Fibroblast of pulmonary artery (primary cell): ENCODE measurements at places on chromosomes 7 and 10.

- DNase-seq: no peak
These were observed 178.1 kb downstream of the AVL9 start for GRCh38 chr7:32673275-32673983.

- peak; percentile 70 for DNase-seq
These were observed 23.2 kb upstream of the AOAH start for GRCh38 chr7:36747280-36748016.

DNA sequence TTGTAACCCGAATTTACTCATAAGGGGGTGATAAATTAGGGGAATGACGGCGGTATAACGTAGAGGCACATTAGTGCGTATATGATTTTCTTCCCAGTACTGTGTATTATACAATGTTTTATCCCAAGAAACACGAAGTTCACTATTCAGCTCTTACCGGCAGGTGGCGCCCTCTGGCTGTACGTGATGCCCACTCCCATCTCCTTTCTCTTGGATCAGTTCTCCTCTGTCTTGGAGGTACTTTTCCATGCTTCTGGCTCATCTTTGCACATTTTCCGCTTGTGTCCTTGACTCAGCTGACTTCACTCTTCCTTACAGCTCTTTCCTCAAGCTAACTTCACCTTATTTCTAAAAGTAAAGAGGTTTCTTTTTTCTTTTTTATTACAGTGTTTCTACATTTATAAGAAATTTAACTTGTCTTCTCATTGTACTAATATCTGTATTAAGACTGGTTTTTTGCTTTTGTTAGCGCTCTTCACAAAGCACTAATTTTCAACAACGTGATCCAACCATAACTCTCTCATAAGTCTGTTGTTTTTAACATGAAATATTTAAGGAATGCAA is 21.3 kb downstream of the TMEM176B start:
- DNase-seq: peak; percentile 73

DNA sequence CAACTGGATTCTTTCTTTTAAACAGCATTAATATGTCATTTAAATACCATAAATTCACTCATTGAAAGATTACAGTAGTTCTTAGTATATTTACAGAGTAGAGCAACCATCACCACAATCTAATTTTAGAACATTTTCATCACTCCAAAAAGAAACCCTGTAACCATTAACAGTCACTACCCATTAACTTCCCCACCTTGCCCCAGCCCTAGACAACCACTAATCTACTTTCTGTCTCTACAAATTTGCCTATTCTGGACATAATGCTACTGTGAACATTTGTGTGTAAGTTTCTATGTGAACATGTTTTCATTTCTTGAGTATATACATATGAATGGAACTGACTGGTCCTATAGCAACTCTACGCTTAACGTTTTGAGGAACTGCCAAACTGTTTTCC is 42.4 kb downstream of the P4HA1 start:
- DNase-seq: no peak

DNA sequence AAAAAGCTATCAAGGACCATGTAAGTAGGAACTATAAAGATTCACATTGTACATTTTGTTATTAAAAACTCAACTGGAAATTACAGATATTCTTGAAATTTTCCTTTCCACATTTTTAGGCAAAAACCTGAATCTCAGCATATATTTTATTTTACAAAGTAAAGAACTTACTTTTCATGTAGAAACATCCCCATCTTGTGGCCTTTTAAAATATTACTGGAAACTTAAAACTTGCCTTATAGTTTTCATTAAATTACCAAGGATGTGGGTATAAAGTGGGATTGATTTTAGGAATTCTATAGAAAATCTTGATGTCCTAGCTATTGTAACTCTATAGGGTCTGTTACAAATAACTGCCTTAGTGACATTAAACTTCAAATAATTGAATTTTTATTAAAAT is 10.6 kb downstream of the DBF4 start:
- peak; percentile 72 for DNase-seq

DNA sequence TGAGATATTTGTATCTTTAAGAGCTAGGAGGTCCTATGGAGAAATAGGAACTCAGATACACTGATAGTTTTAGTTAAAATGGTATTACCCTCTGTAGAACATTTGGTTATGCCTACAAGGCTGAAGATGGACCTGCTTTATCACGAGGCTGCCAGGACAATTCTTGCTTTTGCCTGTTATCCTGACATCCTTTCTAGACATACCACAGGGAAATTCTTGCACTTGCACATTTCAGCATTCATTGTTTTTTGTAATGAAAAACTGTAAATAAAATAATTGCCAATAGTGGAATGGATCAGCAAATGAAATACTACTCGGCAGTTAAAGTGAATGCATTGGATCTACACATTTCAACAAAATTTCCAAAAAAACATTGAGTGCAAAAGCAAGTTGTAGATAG is 9.7 kb downstream of the COL28A1 start:
- no peak for DNase-seq

DNA sequence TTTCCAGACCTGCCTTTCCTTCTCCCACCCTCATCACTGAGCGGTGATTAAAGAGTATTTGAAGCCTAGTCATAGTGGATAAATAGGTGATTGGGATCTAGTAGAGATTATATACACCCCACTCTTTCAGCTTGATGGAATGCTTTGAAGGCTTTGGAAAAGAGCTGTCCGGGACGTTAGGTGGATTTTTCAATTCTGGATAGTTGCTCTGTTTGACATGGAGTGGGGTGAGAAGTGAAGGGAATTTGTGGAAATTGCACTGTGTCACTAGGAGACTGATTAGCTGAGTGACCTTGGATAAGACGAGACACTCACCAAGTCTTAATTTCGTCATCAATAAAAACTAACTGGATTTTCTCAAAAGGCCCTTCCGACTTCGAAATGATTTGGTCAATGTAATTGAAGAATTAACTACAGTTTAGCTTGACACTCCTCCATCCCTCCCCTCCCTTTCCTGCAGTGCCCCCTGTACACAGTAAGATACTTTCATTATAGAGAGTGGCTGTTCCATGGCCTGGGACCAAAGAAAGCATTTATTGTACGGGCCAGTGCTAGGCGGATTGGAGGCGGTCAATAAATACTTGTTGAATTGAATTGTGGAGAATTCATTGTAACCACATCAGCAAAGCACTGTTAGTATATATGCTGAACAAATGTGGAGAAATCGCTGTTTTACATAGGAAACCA is 962 bp downstream of the ZKSCAN1 start:
- no peak for DNase-seq

DNA sequence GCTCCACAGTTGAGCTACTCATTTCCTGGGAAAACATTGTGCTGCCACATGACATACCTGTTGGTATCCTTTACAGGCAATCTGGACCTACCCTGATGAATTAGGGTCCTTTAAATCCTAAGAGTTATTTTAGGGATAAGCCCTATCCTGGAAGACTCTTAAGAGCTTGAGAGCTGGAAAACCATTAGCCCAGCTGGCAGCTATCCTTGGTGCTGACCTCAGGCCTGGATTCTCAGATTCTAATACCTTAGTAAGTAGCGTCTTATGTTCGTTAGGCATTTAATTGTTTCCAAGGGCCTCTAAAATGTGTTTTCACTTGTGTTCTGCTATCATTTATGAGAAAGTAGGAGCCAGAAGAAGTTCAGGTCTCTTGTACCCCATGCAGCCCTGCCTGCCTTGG is 93.0 kb upstream of the SORCS3 start:
- DNase-seq: peak; percentile 36

DNA sequence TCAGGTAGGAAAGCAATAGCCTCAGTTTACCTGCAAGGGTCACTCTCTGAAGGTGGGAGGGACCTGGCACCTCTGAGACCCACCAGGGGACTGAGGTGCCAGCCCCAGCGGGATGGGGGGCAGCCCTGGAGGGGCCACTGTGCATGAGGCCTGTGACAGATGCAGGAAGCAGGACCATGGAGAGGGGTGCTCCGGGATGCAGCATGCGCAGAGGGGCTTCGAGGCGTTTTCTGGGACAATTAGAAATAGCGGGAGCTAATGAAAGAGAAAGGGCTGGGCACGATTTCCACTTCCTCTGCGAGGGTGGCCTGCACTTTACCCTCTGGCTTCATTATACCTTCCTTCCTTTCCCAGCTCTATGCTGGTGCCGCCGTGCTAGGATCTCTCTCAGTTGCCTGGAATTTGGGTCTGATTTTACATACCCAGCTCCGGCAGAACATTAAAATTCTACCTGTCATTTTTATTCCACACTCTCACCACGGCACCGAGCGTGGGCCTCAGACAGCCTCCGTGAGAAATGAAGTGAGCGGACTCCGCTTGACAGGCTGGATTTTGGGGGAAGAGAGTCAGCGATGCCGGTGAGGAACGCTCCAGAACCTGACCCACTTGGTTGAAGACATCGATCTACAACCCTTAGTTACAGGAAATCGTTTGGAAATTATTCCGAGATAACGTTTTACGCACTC is 333.9 kb upstream of the PFKP start:
- DNase-seq: no peak

DNA sequence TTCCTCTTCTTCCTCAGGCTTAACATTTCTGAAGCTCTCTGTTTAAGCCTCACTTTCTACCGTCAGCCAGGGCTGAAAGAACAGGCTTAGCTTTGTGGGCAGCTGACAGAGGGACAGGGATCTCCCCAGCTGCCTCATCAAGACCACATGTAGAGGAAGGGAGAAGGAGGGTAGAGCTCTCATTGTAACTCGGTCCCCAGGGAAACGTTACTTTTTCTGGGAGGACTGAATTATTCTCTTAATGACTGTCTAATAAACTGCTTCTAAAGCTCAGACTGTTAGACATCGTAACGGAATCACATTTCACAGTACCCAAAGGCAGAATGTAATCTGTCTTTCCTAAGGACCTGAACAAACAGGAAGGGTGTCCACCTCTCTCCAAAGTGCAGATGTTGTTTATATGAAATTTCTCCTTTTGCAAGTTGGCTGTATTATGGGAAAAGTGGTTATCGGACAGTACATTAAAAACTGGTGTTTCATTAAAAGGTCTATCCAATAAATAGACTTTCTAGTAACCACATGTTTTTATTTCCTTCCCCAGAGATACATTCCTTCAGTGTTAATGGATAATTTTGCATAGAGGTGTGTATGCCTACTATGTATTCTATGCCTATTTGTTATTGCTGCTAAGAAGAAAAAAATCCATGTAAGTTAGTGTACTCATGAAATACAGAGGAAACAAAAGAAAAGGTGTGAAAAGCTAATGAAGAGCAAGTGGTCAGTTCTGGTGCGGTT is 144.2 kb downstream of the CTTNBP2 start:
- DNase-seq: no peak

DNA sequence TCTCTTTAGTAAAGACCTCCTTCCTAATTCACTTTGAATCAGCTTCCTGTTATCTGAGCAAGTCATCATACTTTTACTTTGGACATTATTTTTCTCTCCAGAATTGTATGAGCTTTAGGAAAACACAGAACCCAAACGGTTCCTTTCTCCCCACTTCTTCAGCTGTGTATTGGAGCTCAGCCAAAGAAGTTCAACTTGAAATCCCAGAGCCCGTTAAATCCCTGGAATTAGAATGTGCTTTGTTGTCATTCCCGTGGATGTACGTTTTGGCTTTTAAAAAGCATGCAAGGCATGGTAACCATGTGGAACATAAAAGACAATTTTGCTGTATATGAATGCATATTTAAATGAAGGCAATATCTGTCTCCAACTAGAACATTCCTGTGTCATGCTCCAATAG is 46.6 kb downstream of the AGMO start:
- DNase-seq: peak; percentile 16

GRCh38 chr10:73167458-73167782 is 388 bp downstream of the ECD start:
- no peak for DNase-seq

GRCh38 chr7:2701832-2702593 is 14.0 kb downstream of the AMZ1 start:
- DNase-seq: peak; percentile 55

- DNase-seq: no peak
These were observed 1.1 kb upstream of the TNKS2 start for GRCh38 chr10:91797048-91797690.

DNA sequence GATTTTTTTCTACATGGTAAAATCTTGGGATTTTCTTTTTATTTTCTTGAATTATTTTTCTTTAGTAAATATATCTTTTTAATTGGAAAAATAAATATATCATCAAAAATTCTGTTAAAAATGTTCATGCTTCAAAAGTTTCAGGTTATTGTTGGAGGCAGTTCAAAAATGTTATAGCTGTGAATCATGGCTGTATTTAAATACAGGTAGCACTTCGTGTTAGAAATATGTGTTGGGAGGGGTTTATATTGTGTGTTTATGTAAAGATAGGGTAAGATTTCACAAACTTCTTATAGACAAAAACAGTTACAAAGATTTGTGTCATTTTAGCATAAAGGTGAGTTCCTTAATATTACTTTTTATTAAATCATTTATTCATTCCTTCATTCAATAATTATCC is 60.4 kb downstream of the HDAC9 start:
- DNase-seq: no peak

- DNase-seq: no peak
These were observed 100.7 kb upstream of the CSTF2T start for GRCh38 chr10:51800121-51800520.

DNA sequence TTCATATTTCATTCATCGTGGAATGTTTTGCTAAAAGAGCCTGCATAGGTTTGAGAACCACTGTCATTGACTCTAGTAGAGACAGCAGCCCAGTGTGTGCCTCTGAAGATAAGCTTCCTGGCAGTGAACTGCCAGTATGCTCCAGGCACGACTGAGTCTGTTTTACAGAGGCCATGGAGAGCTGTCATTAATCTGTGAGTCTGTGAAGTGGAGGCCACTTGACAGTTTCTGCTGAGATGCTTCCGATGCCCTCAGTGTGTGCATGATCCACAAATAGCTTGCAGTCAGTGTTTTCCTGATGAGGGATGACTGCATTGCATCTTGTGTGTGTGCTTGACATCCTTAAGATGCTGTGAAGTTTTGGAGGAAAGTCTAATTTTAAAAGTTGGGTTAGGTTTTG is 162.2 kb downstream of the PFKFB3 start:
- DNase-seq: no peak

DNA sequence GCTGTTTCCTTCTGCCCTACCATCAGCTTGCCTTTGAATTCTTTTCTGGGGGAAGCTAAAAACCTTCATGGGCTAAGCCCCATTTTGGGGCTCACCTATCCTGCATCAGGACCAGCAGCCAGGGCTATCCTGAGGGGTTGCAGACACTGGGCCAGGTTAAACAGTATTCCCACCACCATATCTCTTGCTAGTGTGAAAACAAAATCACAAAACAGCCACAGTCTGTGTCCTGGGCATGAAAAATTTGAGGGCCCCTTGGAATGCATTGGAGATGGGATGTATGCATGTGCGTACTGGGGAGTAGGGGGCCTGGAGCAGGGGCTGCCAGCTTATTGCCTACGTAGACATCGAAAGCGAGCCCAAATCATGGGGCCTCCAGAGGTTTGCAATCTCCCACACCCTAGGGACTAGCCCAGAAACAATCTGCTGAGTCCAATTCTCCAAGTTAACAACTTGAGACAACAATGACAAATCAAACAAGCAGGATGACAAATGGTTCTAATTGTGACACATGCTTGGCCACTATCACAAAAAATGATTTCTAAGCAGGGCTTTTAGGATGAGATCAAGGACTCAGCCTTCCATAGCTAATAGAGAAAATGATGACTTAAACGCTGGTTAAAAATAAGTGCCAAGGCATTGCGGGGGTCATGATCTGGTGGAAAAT is 557.1 kb downstream of the KCNMA1 start:
- DNase-seq: no peak

GRCh38 chr7:11830582-11831155 is 1.3 kb downstream of the THSD7A start:
- DNase-seq: peak; percentile 55
